Esophagus squamous epithelium (tissue), 5 donors: ENCODE measurements at places on chromosomes 16 and 17.

- no peak for DNase-seq
These were observed 8.3 kb downstream of the SEC14L1 start for GRCh38 chr17:77148940-77149510.

GRCh38 chr17:78993241-78993956 lies 13.7 kb upstream of the LGALS3BP start:
- DNase-seq, result no peak

- DNase-seq, result no peak
These were observed 1.6 kb downstream of the SLC47A2 start for GRCh38 chr17:19714542-19715411.

- DNase-seq, result no peak
These were observed 32.2 kb downstream of the MARCHF10 start for GRCh38 chr17:62775876-62776275.

- DNase-seq, result no peak
These were observed 184.8 kb upstream of the ZFHX3 start for GRCh38 chr16:73232555-73233328.

DNA sequence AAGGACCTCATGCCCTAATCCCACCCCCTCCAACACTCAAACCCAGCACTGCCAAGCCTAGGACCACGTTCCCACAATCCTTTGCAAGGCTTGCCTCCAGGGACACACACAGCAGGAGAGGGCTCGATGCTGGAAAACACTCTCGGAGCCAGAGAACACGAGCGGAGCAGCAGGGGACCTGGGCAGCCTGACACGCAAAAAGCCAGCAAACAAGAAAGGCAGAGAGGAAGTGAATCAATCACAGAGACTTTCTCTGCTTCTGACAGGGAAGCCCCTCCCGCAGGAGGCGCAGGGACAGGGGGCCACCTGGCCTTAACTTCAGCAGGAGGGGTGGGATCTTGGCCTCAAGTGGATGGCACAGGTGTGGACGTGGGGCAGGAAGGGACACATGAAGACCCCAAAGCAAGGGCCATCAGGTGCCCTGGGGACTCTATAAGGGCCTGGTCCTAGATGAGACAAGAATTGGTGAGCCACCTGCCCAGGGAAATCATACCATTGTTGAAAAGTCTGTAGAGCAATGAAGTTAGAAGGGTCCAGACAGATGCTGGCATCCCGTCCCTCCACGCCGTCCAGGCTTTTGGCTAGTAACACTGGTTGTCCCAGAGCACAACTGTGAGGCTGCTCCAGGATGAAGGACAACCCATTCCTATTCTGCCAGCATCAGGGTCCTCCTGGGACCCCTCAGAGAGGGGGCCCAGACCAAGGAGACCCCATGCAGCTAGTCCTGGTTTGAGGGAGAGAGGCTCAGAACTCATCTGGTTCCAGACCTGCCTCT lies 2.2 kb downstream of the SDK2 start:
- no peak for DNase-seq
